Hepatic stellate cell (primary cell): ENCODE measurements at places on chromosomes 12 and 14.
A peak's percentile ranks its signal among the peaks of the same experiment; 100 is the strongest.

- DNase-seq, result peak; percentile 32
These were observed 7.1 kb upstream of the ARL1 start for GRCh38 chr12:101414533-101415119.

DNA sequence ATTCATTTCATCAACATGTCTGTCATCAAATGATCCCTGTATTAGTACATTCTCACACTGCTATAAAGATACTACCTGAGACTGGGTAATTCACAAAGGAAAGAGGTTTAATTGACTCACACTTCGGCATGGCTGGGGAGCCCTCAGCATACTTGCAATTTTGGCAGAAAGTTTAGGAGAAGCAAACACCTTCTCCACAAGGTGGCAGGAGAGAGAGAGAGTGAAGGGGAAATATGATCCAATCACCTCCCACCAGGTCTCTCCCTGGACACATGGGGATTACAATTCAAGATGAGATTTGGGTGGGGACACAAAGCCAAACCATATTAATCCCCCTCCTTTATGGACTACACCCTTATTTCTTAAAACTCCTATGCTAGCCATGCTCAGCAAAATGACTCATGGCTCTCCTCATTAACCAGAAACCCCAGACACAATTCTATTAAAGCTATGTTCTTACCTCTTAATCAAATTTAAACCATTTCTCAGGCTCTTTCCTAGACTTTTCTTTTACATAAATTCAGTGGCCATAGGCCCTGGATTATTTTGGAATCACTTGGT is 932.3 kb downstream of the FLRT2 start:
- no peak for DNase-seq

DNA sequence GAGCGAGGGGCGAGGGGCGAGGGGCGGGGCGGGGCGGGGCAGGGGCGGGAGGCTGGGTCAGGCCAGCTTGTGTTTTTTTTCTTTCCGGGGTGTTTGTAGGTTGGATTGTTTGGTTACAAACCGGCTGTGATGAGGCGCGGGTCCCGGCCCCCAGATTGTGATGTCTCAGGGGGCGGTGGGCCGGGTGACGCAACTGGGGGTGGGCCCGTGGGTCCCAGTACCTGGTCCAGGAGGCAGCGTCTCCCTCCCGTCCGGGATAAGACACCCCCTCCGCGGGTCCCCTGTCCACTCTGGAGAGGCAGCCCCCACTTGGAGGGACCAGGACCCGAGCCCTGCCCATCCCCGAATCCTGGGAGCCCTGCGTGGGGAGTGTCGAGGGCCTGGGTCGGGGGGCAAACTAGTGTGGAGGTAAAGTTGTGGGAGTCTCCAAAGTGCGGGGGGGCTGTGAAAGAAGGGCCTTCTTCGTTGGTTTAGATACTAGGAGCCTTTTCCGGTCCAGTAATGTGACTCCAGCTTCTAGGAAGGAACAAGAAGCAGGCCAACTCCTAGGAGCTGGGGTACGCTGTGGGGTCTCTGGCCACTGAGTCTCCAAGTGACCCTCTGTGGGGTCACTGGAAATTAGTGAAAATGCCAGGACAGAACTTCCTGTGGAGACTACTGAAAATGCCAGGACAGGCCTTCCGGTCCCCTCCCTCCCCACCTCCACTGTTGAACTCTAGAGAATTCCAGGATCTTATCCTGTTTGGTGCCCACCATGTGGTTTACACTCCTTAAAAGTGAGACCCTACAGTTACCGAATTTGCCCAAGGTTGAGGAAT is 579 bp upstream of the CLMN start:
- no peak for DNase-seq

- no peak for DNase-seq
These were observed 44.5 kb upstream of the EEA1 start for GRCh38 chr12:92973614-92974013.

DNA sequence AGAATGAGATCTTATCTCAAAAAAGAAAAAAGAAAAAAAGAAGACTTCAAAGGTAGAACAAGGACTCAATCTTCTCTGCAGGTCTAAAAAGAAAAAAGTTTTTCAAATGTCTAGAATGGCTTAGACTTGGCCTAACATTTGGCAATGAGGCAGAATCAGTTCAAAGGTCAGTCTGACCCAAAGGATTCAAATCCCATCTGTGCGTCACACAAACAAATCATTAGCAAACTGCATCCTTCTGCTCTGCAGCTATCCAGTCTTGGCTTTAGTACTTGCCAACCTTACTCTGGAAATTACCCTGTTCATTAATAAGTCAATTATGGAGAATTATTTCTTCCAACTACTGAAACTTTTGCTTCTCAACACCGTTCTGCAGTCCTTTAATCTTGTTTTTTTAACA is 3.1 kb downstream of the YAF2 start:
- DNase-seq, result no peak

GRCh38 chr14:68238976-68239375 is 419.4 kb downstream of the RAD51B start:
- no peak for DNase-seq
